ENCODE measurements at places on chromosomes 1 and 21.

GRCh38 chr1:247077876-247078257, 744 bp downstream of the ZNF670 start:
- no peak for DNase-seq

- no peak for DNase-seq
Measured at GRCh38 chr1:204104331-204105130, 31.6 kb downstream of the SOX13 start.

- no peak for DNase-seq
Measured at GRCh38 chr1:111635324-111636009, 15.9 kb downstream of the RAP1A start.

DNA sequence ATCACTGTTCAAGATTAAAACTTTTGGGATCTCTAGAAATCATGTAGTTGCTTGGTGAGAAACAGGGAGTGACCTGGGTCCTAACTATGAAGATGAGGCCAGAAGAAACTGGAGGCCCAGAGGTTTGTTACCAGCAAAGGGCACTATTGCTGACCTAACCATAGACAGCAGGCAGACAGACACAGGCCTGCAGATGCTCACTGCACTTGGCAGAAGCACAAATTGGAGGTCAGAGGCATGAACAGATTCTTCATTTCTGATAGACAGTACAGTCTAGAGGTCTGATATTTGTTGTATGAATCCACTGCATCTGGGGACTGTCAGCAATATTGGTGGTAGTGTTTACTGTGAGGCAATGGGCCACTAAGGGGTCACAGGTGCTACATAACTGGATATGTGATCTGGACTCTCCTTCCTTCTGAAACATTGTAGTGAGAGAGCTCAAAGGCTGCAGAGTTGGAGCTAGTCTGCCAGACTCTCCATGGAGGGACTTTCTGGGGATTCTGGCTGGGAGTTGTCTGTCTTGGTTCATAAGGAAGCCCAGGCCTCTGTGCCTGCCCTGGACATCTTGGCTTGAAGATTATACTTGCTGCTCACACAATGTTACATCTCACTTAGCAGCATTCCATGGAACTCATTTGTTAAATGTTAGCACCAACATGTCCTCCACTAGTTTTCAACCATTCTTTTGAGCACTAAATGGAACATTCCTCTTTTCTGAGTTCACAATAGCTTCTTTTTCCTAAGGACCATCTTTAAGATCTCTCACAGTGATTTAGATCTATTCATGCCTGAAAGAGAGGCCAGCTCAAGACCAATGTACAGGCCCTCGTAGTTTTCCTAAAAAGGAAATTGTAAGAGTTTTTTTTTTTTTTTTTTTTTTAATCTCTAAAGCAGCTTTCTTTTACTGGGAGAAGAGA, 26.9 kb upstream of the CCN1 start:
- DNase-seq = no peak

DNA sequence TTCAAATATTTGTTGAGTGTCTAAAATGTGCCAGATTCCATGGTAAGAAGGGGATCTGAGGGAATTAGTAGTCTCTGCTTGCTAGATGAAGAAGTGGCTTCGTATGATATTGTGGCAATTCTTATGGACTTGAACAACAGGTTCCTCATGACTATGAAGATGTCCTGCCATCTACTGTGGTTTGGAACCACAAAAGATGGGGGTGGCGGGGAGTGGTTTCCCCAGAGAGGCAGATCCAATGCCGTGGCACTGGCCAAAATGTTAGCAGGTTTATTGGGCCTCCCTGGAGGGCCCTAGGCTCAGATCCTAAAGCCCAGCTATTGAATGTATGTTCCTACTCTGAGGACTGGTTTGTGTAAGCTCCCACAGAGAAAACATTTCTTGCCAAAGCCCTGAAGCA, 120.8 kb downstream of the RGS2 start:
- no peak for DNase-seq

- no peak for DNase-seq
Measured at GRCh38 chr1:112818990-112819689, 104.0 kb upstream of the PPM1J start.

DNA sequence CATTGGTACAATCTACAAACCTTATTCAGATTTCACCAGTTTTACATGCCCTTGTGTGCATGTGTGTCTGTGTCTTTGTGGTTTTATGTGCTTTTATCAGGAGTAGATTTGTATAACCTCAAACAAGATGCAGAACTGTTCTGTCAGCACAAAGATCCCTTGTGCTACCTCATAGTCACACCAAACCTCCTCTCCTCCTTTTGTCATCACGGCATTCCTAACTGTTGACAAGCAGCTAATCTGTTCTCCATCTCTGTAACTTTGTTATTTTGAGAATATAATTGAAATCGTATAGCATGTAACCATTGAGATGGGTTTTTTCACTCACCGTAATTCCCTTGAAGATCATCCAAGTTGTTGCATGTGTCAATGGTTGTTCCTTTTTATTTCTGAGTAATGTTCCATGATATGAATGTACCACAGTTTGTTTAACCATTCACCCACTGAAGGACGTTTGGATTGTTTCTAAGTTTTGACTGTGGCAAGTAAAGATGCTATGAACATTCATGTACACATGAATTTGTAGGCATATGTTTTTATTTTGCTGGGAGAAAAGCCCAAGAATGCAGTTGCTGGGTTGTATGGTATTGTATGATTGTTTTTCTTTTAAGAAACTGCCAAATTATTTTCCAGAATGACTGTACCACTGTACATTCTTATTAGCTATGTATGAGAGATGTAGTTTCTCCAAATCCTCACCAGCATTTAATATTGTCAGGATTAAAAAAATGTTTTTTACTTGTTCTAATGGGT, 78.1 kb upstream of the B3GALT2 start:
- DNase-seq = no peak

DNA sequence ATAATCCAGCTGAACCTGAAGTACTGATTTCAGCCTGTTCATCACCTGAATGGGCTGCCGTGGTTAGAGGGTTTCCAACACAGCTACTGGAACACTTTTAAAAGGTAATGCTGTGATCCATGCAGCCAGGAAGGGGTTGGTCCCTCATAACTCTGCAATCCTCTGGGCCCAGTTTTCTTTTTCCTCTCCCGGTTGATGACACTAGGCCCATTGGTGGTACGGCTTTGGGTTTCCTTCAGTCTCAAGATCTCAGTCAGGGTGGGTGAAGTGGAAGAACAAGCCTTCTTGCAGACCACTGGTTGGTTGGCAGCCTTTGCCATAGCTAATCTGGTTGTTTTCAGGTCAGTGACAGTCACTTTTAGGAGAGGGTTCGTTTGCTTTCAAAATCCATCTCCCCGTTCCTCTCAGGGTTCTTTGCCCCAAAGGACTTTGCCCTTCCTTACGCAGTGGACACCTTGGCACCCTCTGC, 502 bp upstream of the SLC35A3 start:
- DNase-seq = no peak

GRCh38 chr1:212791261-212791675, 309 bp downstream of the NSL1 start:
- DNase-seq = no peak

GRCh38 chr1:220957233-220957605, 78.0 kb downstream of the HLX start:
- no peak for DNase-seq

- peak; percentile 67 for DNase-seq
Measured at GRCh38 chr1:62358665-62359373, 39.6 kb upstream of the KANK4 start.

GRCh38 chr1:29974316-29974724, 738.0 kb downstream of the PTPRU start:
- no peak for DNase-seq

GRCh38 chr1:93111561-93111960, 32.5 kb downstream of the MTF2 start:
- no peak for DNase-seq

DNA sequence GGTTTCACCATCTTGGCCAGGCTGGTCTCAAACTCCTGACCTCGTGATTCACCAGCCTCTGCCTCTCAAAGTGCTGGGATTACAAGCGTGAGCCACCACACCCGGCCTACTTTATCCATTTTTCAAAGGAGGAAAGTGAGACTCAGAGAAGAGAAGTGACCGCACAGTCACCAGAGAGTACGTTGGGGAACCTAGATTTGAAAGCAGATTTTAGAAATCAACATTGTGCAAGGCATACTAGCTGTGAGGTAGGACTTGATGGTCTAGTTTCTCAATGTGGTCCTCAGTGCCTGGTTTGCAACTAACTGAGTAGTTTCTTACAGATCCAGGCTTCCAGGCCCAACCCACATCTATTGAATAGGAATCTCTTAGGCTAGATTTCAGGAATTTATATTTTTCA, 1.7 kb upstream of the PRCC start:
- DNase-seq = no peak

DNA sequence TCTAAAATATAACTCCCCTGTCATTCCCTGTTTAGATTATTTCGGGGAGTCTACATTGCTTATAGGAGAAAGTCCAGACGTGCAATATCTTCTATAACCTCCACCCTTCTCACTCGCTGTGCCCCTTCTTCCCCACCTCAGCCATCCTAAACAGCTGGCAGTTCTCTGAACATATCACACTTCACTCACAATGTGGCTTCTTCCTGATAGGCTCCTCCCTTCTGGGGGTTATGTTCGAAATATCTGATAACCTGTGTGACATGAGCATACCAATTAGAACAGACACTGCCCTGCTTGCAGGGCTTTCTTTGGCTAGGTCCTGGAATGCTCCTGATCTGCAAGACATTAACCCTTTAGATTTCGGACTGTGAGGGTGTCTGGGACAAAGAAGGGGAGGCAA, 274.6 kb downstream of the NFIA start:
- DNase-seq = no peak

Data from NCI-H1417 (cell line).